Stimulated activated CD4-positive, alpha-beta T cell treated with anti-CD3 and anti-CD28 coated beads, TNF-alpha, amount 100 ng/mL, for 1 hour (primary cell): ENCODE measurements at places on chromosomes 13 and 19.

- no peak for DNase-seq
These were observed 9.5 kb downstream of the LGALS7 start for GRCh38 chr19:38763795-38764220.

GRCh38 chr13:50691176-50691680 is 152.3 kb downstream of the DLEU7 start:
- DNase-seq, result no peak

- no peak for DNase-seq
These were observed 8.7 kb downstream of the TIMM44 start for GRCh38 chr19:7934766-7935165.

DNA sequence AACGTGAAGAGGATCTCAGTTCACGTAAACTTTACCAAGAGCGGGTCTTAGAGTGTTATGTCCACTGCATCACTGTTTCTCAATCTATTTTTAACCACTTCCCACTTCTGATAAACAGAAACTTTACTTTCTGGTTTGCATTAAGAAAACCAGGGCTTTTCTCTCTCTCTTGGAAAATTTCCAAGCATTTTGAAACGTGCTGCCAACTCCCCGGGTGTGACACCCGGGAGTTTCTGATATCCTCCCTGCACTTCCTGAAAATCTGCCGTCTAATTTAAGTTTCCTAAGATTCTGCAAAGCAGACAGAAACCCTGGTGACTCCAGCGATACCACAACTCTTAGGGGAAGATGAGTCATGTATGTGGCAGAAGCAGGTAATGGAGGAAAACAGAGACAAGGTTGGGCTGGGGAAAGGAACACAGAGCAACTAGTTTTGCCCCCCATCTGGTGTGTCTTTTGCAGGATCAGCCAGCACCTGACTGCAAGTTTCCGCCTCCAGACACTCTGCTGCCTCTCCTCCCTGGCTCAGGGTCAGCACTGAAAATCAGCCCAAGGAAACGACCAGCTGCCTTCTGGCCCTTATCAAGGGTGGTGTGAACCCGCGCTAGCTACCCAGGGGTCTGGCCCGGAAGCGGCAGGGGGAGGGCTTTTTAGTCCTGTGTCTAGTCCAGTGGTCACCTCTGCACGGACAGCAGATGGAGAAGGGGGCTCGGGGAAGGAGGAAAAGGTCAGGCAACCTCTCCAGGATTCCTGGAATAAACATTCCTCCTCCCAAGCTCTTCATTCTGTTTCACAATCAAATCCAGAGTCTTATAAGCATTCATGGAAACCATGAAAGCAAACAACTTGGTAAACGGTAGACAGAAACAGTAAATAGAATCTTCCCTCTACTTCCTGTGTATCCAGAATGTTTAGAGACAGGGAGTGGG is 11.3 kb upstream of the FFAR2 start:
- DNase-seq, result no peak

- DNase-seq, result no peak
These were observed 1.6 kb upstream of the SLC7A10 start for GRCh38 chr19:33227242-33227650.

DNA sequence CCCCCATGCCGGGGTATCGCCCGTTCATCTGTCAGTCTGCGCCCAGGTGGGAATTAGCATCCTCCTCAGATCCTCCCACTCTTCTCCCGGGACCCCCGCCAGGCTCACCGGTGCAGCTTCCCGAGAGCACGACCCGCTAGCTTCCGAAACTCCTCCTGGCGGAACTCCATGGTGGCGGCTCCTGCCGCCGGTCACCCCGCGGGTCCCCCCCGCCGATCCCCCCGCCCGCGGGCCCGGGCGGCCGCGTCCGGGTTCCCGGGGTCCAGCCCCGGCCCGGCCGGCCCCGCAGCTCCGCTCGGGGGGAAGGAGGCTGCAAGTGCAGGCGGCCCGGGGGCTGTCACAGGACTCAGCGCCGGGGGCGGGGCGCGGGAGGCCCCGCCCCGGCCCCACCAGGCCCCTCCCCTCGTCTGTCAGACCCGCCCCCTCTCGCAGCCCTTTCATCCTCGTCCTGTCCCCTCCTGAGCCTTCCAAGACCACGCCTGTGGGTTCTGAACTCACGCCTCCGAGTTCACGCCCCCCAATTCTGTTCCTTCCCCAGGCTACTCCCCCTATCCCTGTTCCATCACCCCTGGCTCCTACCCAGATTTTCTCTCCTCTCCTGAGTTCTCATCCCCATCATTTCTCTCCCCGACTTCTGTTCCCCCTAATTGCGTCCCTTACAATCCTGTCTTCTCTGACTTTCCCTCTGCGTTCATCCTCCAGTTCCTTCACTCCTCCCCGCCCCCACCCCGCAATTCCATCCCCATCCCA is at the start of gene SLC17A7:
Gene SLC17A7 (minus strand): TSS at position 318 of the 750 bp plus-strand sequence. CDS start 148 bp downstream, at position 170.
- DNase-seq, result no peak

- DNase-seq, result no peak
These were observed at the start of gene CYP4F12 for GRCh38 chr19:15672580-15673175. Gene CYP4F12, plus strand, starts transcription at chr19:15673087. Its CDS starts 443 bp downstream, at chr19:15673530.

GRCh38 chr13:40087091-40088002 is 431.9 kb downstream of the COG6 start:
- DNase-seq, result no peak

GRCh38 chr13:68019901-68020300 is 789.8 kb upstream of the PCDH9 start:
- DNase-seq, result no peak

GRCh38 chr13:36192166-36192565 is 22.2 kb downstream of the SOHLH2 start:
- DNase-seq, result no peak

DNA sequence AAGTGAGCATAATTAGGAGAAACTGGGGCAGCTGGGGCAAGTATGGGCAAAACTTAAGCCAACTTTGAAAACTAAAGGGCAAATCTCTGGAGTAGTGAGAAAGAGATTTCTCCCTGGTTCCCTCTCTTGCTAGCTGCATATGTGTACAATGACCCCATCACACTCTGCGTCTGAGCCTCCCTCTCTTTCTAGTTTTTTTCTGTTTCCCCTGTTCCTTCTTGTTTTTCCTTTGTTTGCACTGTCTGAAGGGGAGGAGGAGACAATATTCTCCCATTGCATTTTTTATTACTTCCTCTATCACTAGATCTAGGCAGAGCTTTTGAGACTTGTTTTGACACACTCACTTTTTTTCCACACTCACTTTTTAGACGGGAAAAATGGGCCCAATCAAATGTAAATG is 11.2 kb upstream of the CLDN10 start:
- DNase-seq, result no peak
